Activated T-helper 9 cell treated with anti-CD3 and anti-CD28 coated beads, Interleukin-2, amount 50 U/mL, for 16 hours (primary cell): ENCODE measurements at places on chromosomes 2 and 18.

- DNase-seq, result no peak
Observed at GRCh38 chr2:164785457-164785856, 56.2 kb downstream of the COBLL1 start.

GRCh38 chr2:236712304-236712703 lies 142.7 kb downstream of the ACKR3 start:
- DNase-seq, result no peak

- DNase-seq, result no peak
Observed at GRCh38 chr2:208466151-208466919, 59.7 kb downstream of the PTH2R start.

- DNase-seq, result no peak
Observed at GRCh38 chr18:51824746-51825145, 515.3 kb upstream of the DCC start.

DNA sequence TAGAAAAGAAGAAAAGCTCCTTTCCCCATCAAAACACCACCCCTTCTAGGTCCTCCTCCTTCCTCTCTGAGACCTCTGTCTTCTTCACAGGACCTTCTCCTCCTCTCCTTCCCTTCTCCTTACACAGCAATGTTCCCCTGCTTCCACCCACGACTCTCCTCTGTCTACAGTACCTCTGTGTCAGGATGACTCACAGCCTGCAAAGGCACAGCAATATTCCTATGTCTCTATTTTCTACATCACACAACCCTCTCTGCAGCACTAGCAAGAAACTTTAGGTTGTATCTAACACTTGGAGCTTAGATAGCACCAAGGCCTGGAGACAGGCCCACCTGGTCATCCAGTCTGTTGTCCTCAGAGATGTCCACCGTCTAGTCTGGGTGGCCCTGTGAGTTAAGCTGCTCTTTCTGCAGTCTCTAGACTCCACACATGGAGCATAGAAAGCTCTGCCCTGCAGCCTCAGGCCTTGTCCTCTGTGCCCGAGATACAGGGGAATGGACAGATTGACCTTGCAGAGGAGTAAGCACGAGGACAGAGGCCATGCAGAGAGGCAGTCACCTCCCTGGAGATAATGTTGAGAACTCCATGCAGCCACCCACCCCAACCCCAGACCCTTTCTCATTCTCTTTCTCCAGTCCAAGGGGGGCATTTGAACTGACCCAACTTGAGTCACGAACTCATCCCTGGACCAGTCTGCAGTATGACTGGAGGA lies 212.0 kb downstream of the TNS1 start:
- DNase-seq, result no peak

DNA sequence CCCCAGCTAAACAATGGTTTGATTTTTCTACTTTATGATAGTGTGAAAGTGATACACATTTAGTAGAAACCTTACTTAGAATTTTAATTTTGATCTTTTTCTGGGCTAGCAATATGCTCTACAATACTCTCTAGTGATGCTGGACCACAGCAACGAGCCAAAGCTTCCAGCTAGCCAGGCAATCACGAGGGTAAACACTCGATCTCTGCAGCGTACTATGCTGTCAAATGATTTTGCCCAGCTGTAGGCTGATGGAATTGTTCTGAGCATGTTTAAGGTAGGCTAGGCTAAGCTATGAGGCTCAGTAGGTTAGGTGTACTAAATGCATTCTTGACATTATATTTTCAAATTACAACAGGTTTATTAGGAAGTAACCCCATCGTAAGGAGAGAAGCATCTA lies 207.5 kb downstream of the LRRTM4 start:
- DNase-seq, result no peak

GRCh38 chr2:182072861-182073260 lies 87.2 kb downstream of the PPP1R1C start:
- DNase-seq, result no peak

- no peak for DNase-seq
Observed at GRCh38 chr2:231207734-231208133, 9.3 kb downstream of the ARMC9 start.

- DNase-seq, result no peak
Observed at GRCh38 chr2:73494031-73494430, 108.4 kb downstream of the ALMS1 start.

GRCh38 chr2:44777036-44777435 lies 164.5 kb upstream of the SIX3 start:
- no peak for DNase-seq

DNA sequence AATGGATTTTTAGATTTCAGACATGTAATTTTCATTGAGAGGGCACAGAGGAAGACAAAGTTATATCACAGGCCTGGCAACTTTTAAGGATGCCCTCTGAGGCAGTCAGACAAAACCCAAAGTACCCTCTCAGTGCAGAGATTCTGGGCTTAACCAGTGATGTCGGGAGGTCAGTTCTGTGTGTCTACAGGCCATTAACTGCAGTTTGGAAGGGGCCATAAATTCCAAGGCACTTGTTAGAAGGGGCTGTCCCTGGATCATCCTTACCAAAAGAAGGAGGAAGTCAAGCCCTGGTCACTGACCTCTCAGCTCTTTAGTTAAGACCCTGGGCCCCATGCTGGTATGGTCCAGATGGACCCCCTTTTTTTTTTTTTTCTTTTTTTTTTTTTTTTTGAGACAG lies 60.7 kb downstream of the LRRFIP1 start:
- no peak for DNase-seq

DNA sequence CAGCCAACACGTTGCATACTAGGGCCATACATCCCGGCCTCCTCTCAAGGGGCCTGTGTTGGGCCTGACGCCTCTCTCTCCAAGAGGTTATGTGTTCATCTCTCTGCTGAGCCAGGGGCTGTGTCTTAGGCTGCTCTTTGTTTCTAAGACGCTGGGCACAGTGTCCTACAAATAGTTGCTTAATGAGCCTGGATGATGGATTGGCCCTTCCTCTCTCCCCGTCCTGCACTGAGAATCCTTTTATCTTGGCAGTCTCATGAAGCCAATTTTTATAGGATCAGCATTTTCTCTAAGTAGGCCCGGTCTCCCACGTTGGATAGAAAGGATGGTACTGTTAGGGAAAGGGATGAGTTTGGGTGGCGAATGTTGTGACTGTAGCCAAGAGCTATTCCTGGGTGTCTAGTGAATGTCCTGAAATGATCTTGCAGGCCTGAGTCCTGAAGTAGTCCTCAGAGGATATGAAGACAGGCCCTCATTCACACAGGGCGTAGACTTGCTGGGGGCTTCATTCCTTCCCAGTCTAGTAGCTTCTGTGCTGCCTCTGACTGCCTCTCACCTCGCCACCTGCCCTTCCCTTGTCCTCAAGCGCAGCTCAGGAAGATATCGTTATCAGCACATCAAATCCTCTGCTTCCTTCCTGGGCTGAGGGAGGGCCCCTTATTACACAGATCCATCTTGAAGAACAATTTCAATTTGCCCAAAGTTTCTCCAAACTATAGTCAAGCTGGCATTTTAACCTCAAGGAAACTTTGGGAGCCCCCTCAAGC lies 8.8 kb downstream of the LBH start:
- DNase-seq, result no peak

- peak; percentile 4 for DNase-seq
Observed at GRCh38 chr2:32064021-32064601, 755 bp downstream of the SPAST start.

DNA sequence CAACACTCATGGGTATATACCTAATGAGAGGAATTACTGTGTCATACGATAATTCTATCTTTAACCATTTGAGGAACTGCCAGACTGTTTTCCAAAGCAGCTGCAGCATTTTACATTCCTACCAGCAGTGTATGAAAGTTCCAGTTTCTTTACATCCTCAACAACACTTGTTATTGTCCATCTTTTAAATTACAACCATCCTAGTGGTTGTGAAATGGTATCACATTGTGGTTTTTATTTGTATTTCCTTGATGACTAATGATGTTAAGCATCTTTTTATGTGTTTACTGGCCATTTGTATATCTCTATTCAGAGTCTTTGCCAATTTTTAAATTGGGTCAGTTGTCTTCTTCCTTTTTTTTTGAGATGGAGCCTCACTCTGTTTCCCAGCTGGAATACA lies 4.0 kb upstream of the CKAP2L start:
- DNase-seq, result no peak

DNA sequence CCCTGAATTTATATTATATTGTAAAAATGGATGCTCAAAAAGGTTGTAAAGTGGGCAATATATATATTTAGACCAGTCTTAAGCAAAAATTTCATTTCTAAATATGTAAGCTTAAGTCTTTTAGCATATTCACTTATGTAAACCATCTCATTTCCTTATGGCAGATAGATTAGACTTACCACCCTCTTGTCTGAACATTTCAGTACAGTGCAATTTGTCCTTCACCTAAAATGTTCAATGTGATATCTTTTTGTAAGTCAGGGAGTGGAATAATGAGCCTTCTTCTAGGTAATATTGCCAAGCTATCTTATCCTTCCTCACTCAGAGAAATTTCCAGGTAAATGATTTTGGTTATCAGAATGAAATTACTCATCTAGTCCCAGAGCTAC lies 92.3 kb downstream of the KLF7 start:
- DNase-seq, result no peak

DNA sequence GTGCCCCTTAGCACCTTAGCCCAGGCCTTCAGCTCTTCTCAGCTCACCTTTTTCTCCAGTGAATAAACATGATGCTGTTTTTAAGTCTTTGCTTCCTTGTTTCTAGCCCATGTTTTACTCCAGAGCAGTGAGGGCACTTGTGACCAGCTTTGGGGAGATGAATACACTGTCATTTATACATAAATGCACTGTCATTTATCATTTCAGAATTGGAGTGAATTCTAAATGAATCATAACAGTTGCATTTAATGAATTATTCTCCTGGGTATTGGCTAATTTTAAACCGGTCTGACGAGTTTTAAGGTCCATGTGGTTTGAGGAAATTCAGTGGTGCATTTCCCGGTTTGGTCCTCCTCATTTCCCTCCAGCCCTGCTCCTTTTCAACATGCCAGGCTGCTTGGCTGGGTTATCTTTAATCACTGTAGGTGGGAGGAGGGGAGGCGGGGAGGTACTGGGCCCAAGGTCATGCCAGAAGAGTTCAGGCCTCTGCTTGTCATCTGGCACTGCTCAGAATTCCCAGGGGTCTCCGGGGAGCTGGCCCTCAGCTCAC lies 23.9 kb downstream of the PRKCE start:
- DNase-seq, result no peak

GRCh38 chr2:217964275-217965161 lies 38.3 kb downstream of the TNS1 start:
- DNase-seq, result no peak

DNA sequence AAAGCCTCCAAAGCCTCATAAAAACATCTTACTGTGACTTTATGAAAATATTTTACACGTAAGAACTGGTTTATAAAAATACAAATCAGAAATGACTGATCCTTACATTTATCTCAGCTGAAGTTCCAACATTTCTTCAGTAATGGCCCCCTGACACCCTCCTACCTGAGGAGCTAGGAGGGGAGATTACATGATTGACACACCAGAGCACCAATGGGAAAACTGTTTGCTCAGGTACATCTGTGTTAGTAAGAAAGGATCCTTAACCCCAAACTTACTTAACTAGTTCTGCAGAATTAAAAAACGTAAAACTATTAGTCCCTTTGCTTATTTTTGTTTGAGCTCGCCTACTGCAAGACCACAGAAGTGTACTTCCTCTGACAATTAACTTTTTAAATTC lies 27.0 kb downstream of the ENOSF1 start:
- no peak for DNase-seq

GRCh38 chr2:67346718-67347407 lies 50.3 kb upstream of the ETAA1 start:
- no peak for DNase-seq

- no peak for DNase-seq
Observed at GRCh38 chr2:83587309-83587708, 871.8 kb downstream of the SUCLG1 start.

DNA sequence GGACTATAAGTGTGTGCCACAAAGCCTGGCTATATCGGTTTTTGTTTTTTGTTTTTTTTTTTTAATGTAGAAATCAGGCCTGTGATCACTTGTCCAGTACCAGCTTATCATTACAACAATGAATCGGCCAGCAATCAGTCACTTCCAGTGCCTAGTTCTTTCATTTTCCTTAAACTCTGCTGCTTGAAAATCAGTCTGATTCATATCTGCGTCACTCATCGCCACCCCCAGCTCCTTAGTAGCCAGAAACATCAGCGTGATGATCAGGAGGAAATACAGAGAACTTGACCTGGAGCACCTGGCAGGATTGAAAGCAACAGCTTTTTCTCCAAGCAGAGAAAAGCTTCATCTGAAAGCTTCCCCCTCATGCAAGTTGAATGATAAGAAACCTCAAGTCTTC lies 75.4 kb downstream of the SPTBN1 start:
- no peak for DNase-seq

GRCh38 chr18:33755391-33755790 lies 177.4 kb downstream of the ASXL3 start:
- no peak for DNase-seq

- no peak for DNase-seq
Observed at GRCh38 chr2:240954436-240955305, 43.7 kb upstream of the SNED1 start.

GRCh38 chr2:46269544-46270273 lies 27.5 kb upstream of the EPAS1 start:
- no peak for DNase-seq

GRCh38 chr2:113854970-113855740 lies 34.7 kb upstream of the ACTR3 start:
- DNase-seq, result no peak

- DNase-seq, result no peak
Observed at GRCh38 chr2:37920570-37920969, 4.5 kb upstream of the RMDN2 start.

DNA sequence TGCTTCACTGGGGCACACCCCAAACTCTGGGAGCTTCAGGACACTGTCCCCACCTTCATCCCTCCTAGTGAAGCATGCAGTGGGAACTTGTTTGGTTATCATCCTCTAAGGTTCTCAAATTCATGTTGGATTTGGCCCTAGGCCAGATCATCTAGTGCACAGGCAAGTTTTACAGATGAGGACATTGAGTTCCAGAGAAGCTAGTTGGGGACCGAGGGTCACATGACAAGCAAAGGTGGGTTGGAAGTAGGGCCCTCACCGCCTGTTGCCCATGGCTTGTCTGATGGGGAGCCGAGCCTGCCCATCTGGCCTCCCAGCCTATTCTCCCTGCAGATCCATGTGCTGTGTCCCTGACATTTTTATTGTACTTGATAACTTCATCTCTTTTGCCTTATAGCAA lies 2.8 kb downstream of the PRKCE start:
- DNase-seq, result no peak

DNA sequence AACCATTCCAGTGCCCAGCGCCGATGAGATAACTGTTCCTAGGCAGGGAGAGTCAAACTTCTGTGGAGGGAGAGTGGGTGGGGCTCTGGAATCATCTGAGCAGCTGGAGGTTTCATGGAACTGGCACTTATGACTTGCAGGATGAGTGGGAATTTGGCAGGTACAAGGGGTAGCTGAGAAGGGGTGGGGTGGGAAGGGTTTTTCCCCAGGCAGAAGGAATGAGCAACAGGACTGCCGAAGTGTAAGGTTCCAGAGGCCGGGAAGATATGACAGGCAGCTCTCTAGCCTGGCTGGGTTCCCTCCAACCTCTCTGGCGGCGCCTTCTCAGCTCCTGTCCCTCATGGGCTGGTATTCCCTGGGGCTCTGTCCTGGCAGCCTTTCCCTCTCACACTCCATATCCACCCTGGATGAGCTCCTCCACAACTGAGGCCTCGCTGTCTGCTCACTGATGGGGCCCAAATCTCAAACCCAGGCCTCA lies 2.5 kb upstream of the TET3 start:
- no peak for DNase-seq

- no peak for DNase-seq
Observed at GRCh38 chr2:238352361-238352760, 32.0 kb downstream of the TRAF3IP1 start.
